ENCODE measurements at places on chromosomes 4 and X.

GRCh38 chr4:106315476-106315967 lies 487 bp downstream of the TBCK start:
- no peak overlapping the region for H3K4me3 ChIP-seq
- no peak for DNase-seq
- H3K27me3 ChIP-seq, result no peaks in the 10 kb centered on the region

DNA sequence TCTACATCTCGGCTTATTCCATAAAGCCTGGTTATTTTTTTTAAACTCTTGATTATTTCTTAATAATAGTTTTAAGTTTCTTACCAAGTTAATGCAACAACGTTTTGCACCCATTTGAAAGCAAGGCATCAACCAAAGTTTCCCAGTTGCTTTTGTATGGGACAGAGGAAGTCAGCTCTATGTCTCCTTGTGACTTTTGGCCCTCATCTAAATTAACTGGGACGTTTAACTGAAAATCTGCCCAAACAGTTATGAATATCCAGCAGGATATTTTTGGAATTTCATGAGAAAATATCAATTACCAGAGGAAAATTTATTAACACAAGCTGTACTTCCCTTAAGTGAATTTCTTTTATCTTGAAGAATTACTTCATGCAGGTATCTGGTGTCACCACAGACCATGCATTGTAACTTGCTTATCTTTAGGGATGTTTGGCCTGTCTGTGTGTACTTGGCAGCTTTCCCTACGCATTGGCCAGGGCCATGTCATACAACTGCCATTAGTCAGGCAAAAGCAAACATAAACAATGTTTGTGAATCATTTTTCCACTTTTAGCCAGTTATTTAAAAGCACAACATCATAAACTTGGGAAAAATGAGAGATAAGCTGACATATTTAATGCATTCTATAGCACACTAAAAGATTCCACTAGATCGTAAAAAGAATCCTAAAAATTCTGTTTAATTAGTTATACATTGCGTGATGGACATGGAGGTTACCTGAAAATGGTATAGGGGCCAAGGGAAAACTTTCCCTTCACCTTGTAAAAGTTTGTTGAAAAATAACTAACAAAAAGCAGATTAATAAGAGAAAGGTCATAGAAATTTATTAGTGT lies 101.4 kb upstream of the PDE5A start:
- no peak overlapping the region for H3K27ac ChIP-seq
- no peak for DNase-seq

DNA sequence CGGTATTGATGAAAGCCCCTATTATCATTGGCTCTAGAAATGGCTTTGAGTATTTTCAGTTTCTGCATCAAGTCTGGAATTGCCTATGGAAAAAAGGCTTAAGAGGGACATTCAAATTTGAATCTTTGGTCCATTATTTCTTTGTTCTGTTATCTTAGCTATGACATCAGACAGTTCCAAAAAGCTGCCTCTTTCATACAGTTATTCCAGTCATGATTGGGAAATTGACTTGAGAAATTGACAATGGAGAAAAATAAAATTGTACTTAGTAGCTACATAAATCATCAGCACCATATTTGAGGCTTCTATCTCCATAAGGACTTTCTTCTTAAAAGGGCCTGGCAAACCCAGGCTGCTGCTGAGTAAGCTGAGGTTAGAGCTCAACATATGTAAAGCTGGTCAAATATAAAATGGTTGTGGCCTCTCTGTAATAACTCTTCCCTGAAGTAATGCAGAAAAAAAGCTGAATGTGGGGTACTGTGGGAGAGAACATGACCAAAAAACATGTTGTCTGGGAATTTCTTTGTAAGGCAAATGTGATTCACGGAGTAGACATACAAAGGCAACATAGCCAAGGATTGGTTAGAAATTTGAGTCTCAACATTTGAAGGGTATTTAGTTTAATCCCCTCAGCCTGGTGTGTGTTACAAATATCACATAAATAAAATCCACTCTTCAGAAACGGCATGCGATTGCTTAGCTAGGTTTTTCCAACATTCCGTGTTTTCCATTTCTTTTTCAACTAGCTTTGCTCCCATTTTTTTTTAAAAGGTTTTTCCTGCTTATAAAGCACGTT lies 100.9 kb downstream of the LNX1 start:
- H3K27ac ChIP-seq, result no peak overlapping the region
- no peaks in the 10 kb centered on the region for H3K4me1 ChIP-seq
- H3K27me3 ChIP-seq, result peaks cover 20% of the 10 kb centered on the region
- H3K36me3 ChIP-seq, result no peaks in the 10 kb centered on the region
- no peak overlapping the region for H3K4me3 ChIP-seq

- no peak overlapping the region for H3K4me3 ChIP-seq
- H3K27ac ChIP-seq, result no peak overlapping the region
- H3K4me1 ChIP-seq, result peaks cover 8% of the 10 kb centered on the region
- no peaks in the 10 kb centered on the region for H3K27me3 ChIP-seq
- peaks cover 5% of the 10 kb centered on the region for H3K36me3 ChIP-seq
Measured at GRCh38 chrX:110320381-110320987, 2.6 kb upstream of the AMMECR1 start.

DNA sequence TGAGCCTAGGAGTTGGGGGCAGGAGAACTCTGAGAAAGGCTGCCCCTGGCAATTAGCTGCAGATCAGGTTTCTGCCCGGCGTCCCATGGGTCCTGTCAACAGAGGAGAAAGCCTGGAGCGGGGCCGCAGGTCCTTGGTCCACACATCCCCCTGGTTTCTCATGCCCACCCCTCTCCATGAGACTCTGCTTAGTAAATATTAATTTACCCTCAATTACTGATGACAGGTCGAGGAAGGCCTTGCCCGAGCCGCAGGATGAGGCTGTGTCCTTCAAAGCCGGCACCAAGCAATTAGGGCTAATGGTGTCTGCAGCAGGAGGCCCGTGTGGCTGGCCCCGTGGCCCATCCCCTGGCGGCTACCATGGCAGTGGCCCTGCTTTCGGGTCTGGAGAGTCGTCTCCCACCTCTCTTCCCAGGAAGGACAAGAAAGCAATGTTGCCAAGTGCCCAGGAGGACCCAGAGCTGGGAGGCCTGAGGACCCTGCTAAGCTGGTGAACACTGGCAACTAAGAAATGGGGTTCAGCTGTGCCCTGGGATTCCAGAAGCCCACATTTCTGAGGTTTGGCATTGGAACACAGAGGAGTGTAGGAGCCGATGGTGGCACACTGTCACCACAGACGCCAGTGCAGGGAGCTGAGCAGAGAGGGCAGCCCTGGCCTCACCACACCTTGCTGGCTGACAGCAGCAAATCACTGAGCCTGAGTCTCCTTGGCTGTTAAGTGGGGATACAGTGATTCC lies 114.6 kb downstream of the CPZ start:
- H3K27me3 ChIP-seq, result no peaks in the 10 kb centered on the region
- no peak for DNase-seq
- no peaks in the 10 kb centered on the region for H3K4me1 ChIP-seq
- no peaks in the 10 kb centered on the region for H3K36me3 ChIP-seq
- H3K4me3 ChIP-seq, result no peak overlapping the region

DNA sequence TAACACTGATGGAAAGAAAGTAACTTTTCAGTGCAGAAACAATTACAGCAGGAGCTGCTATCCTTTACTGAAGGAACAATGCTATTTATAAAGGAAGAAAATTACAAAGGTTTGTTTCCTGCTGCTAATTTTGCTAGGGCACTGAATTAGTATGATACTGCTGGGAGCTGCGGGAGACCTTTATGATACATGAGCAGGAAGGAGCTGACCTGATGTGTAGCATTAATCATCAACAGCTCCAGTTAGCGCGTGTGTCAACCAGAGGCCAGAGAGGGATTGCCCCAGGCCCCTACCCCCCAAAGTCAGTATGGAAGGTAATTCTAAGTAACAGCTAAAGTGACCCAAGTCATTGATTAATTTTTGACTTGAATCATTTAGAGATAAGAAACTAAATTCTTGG lies 728.9 kb downstream of the PCDH18 start:
- H3K36me3 ChIP-seq, result no peaks in the 10 kb centered on the region
- no peaks in the 10 kb centered on the region for H3K4me1 ChIP-seq
- H3K27ac ChIP-seq, result no peak overlapping the region
- no peak for DNase-seq
- H3K4me3 ChIP-seq, result no peak overlapping the region
- H3K27me3 ChIP-seq, result no peaks in the 10 kb centered on the region

DNA sequence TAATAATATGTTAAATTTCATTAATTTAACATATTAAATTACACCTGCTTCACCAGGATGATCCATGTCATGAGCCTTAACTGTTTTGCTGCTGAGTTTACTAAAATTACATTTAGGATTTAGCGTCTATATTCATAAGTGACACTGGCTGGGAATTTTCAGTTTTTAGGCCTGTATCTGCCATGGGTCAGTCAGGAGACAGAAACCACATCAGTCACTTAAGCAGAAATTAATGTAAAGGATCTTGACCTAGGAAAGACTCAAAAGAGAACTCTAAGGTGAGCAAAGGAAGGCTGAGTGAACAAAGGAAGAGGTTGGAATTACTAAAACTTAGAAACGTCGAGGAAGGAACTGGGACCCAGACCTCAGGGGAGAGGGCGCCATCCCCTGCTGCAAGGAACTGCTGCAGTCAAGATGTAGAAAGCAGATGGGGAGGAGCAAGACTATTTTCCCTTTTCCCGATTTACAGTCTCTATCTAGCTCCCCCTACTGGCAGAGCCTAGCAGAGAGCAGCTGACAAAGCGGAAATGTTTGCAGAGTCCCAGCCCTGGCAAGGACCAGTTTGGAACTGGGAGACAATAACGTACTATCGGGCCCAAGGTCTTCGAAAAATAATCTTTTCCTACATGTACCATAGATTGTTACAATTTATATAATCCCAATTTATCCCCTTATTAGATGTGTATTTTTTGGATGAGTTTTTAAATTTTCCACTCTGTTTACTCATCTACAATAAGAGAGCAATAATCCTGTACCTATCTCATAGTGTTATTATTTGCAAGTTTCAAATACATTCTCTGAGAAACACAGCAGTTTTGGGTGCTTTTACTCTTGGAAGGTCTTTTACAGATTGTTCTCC lies 22.6 kb upstream of the RBBP7 start:
- no peaks in the 10 kb centered on the region for H3K36me3 ChIP-seq
- H3K27me3 ChIP-seq, result peaks cover 8% of the 10 kb centered on the region
- peaks cover 16% of the 10 kb centered on the region for H3K4me1 ChIP-seq
- H3K27ac ChIP-seq, result no peak overlapping the region
- H3K4me3 ChIP-seq, result no peak overlapping the region
- DNase-seq, result peak; percentile 55

DNA sequence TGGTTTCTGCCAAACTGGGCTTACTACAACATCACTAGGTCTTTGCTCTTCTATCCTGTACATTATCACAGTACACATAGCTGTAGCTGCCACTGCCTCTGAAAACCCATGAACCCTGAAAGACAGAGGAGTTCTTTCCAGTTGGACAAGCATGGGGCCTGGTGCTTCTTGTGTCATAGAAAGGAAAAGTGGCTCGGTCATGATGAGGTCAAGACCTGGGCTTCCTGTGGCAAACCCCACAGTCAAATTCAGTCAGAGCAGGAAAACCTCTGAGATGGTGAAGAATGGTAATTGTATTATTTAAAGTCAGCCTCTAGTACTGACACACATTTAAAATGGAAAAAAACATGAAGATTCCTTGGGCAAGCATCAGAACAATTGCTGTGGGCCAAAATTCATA lies 133.3 kb upstream of the PRPS2 start:
- no peaks in the 10 kb centered on the region for H3K27me3 ChIP-seq
- no peak overlapping the region for H3K27ac ChIP-seq
- no peaks in the 10 kb centered on the region for H3K36me3 ChIP-seq
- no peaks in the 10 kb centered on the region for H3K4me1 ChIP-seq

DNA sequence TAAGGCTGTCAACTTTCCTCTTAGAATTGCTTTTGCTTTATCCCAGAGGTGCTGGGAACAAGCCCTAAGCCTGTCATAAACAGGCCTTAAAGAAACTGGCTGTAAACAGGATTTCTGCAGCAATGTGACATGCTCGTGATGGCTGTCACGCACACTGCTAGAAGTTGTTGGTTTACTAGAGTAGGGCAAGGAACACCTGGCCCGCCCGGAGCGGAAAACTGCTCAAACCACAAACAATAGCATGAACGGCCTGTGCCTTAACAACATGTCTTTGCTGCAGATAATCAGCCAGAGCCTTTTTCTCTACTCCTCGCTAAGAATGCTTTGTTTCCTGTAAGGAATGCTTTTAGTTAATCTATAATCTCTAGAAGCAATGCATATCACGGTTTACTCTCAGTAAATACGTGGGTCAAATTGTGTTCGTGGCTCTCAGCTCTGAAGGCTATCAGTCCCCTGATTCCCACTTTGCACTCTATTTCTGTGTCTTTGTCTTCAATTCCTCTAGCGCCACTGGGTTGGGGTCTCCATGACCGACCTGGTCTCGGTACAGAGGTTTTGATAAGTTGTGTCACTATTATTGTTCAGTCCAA lies 318.3 kb downstream of the GLUD2 start:
- no peaks in the 10 kb centered on the region for H3K4me1 ChIP-seq
- no peak overlapping the region for H3K27ac ChIP-seq
- no peaks in the 10 kb centered on the region for H3K27me3 ChIP-seq
- H3K36me3 ChIP-seq, result no peaks in the 10 kb centered on the region

GRCh38 chr4:62531264-62531663 lies 1331.1 kb downstream of the ADGRL3 start:
- H3K27me3 ChIP-seq, result no peaks in the 10 kb centered on the region
- no peak for DNase-seq
- H3K4me1 ChIP-seq, result no peaks in the 10 kb centered on the region
- no peaks in the 10 kb centered on the region for H3K36me3 ChIP-seq

DNA sequence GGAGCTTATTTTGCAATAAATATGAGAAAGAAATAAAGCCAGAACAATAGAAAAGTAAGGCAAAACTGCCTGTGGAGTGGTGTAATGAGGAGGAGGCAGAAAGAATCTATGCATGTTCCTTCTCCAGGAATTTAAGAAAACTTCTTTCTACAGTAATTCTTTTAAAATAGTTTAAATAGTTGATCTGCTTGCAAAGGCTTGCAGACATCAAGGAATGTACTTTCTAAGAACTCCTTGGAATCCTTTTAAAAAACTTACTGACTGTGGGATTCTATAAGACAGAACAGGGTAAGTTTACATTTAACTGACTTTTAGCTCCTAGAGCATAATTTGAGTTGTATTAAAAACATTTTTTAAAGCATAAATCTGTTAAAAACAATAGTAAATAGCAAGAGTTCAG lies 63.2 kb upstream of the ALB start:
- H3K36me3 ChIP-seq, result no peaks in the 10 kb centered on the region
- H3K27me3 ChIP-seq, result peaks cover 7% of the 10 kb centered on the region
- no peak overlapping the region for H3K27ac ChIP-seq
- H3K4me1 ChIP-seq, result no peaks in the 10 kb centered on the region

DNA sequence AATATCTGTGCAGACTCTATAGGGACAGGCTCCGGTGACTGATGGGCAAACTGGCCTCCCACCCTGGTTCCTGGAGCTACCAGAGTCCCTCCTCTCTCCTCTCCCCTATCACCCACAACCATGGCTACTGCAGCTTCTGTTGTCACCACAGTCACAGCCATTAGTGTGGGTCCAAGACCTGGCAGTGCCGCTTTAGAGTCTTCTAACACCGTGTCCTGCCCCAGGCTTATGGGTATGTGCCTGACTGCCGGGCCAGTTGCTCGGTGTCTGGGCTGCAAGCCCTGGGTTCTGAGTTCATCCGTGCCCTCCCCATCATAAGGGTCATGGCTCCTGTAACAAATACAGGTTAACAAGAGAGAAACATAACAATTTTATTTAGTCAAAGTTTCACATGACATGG lies 85.4 kb downstream of the FNIP2 start:
- no peak overlapping the region for H3K27ac ChIP-seq
- no peak for DNase-seq
- H3K36me3 ChIP-seq, result peaks cover 6% of the 10 kb centered on the region
- H3K27me3 ChIP-seq, result no peaks in the 10 kb centered on the region
- H3K4me3 ChIP-seq, result no peak overlapping the region
- H3K4me1 ChIP-seq, result peaks cover 13% of the 10 kb centered on the region
